Upper lobe of left lung (tissue), 6 donors: ENCODE measurements at places on chromosomes 5 and 9.

DNA sequence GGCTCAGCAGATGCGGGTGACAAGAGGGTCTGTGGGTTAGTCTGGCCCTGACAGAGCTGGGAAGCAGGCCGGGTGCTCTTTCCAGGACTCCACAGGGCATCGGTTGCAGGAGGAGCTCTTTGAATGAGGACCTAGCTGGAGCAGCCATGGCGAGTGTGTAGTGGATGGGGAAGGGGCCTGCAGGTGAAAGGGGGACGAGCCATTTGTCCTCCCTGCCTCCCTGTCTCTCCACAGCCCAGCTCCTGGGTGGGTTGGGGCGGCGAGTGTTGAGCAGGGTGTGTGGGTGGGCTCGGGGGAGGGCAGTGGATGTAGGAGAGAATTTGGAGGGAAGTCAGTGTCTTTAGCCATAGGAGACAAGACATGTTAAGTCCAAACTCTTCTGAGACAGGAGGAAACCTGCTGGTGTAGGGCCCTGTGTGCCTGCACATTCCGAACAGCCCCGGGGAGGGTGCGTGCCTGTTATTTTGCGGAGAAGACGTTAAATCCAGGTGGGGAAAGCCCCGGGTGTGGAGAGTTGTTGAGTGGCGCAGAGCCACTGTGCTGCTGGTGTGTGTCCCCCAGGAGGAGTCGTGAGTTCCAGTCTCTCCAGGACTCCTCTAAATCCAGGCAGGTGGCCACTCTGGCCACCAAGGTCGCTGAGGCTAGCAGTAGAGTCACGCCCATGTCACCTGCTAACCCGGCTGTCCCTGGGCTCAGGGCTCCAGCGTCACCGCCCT, 73.6 kb downstream of the PSMB7 start:
- no peaks in the 10 kb centered on the region for H3K27me3 ChIP-seq
- H3K27ac ChIP-seq = no peak overlapping the region
- DNase-seq = peak; percentile 30
- no peak overlapping the region for H3K4me3 ChIP-seq

DNA sequence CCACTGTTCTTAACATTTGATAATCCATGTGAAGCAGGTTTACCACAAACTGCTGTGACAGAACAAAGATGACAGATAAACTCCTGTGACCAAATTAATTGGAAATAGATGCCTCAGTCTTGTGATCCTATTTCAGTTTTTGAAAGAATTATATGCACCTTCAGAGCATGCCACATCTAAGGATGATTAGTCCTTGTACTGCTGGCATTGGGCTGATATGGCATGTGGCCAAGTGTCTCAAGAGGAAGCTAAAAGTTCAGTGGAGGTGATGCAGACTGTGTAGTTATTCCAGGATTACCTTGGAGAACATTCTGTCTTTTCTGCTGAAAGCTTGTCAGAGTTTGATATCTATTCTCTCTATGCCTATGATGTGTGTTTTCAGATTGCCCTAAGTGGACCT, 314.4 kb upstream of the EFNA5 start:
- H3K27me3 ChIP-seq = no peaks in the 10 kb centered on the region
- H3K4me1 ChIP-seq = no peaks in the 10 kb centered on the region
- no peak overlapping the region for H3K4me3 ChIP-seq

- no peaks in the 10 kb centered on the region for H3K36me3 ChIP-seq
- no peaks in the 10 kb centered on the region for H3K4me1 ChIP-seq
- H3K27ac ChIP-seq = no peak overlapping the region
- DNase-seq = no peak
Observed at GRCh38 chr5:79738349-79738748, 48.7 kb downstream of the CMYA5 start.

GRCh38 chr9:87776481-87777379, 50.8 kb downstream of the CTSL start:
- no peak overlapping the region for H3K27ac ChIP-seq
- no peaks in the 10 kb centered on the region for H3K27me3 ChIP-seq
- H3K4me1 ChIP-seq = no peaks in the 10 kb centered on the region
- no peak overlapping the region for H3K4me3 ChIP-seq
- DNase-seq = no peak

DNA sequence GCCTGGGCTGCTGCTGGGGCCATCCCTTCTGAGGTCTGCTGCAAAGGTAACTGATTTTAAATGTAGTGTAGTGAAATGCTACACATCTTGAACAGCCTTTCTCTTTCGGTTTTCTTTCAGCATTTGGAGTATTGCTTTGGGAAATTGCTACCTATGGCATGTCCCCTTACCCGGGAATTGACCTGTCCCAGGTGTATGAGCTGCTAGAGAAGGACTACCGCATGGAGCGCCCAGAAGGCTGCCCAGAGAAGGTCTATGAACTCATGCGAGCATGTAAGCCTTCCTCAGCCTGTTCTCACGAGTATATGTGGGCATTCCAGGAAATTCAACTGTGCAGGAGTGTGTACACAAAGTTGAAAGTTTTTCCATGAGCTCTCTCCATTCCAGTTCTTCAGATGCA, 18.3 kb downstream of the QRFP start:
- no peak overlapping the region for H3K4me3 ChIP-seq
- no peaks in the 10 kb centered on the region for H3K4me1 ChIP-seq
- DNase-seq = no peak
- H3K27ac ChIP-seq = no peak overlapping the region
